Stimulated activated CD4-positive, alpha-beta T cell treated with anti-CD3 and anti-CD28 coated beads, TNF-alpha, amount 100 ng/mL, for 1 hour (primary cell): ENCODE measurements at places on chromosomes 7 and 10.

DNA sequence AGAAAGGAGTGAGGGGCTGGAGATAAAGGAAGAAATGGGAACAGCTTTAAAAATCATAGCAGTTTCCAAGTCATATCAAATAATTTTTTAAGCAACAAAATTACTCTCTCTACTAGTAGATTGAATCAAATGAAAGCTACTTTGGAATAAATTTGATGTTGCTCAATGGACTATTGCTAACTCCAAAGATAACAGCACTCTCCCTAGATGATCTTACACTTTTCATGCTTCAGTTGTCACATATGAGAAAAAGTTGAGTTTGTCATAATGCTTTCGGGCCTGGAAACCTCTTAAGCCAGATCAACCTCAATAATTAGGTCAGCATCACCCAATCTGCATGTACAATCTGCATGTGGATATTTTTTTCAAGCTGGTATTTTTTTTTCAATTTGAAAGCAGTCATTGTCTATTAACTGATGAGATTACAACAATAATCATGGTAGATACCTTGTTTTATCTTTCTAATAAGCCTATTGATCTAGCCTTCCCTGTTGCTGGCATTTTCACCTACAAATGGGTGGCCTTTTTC, 31.3 kb downstream of the LIPJ start:
- no peak for DNase-seq

DNA sequence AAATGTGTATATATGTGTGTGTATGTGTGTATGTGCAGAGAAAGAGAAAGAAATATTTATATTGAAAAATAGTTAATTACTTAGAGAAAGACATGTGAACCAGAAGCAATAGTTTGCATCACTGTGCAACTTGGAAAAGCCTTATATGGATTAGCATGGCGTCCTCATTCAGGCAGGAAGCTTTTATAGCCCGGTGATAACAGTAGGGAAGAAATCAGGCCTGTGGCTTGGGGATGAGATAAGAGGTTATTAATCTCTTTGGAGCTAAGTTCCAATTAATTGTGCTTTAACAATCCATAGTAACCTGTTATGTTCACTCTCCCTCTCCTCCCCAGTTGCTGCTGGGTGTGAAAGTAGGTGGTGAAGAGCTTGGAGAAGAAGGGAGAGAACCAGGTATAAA, 36.5 kb downstream of the IFIT5 start:
- DNase-seq: no peak

DNA sequence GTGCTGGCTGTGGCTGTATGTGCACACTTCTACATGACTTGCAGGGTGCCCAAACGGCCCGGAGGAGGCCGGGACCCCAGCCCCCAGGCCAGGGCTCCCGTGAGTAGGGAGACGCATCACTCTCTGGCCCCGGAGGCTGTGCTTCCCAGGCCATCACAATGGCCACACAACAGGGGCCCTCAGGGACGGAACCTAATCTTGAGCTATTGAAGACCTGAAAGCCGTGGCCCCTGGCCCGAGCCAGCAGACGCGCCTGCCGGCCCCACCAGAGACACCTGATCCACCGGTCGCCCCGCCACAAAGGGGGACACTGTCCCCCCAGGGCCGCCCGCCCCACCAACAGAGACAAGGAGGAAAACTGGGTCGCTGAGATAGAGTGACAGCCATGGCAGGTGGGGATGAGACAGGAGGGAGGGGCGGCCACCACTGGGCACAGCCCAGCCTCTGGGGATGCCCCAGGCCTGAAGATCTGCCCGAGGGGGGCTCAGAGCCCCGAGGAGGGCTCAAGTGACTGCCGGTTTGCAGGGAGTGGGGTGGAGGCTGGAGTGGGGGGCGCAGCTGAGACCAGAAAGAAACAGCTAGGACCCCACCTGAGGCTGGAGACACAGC, 10.2 kb upstream of the LFNG start:
- no peak for DNase-seq

DNA sequence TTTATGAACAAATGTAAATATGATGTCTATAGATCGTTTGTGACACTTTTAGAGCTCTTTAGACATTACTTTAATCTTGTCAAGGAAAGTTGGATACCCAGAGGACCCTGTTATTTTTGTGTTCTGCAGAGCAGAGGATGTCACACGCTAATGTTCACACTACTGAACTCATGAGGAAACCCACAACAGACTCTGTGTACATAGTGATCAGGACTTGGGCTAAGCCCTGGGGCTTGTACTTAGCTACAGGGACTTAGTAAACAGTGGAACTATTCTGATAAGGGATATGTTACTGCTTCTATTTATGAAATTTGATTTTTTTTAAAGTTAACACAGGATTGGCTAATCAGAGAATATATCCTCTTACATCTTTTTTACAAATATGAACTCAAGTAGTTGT, 36.1 kb upstream of the ZNF518A start:
- no peak for DNase-seq

- DNase-seq: no peak
Measured at GRCh38 chr10:4588824-4589223, 237.2 kb upstream of the AKR1E2 start.

- no peak for DNase-seq
Measured at GRCh38 chr7:73668103-73668885, 663 bp downstream of the VPS37D start.

DNA sequence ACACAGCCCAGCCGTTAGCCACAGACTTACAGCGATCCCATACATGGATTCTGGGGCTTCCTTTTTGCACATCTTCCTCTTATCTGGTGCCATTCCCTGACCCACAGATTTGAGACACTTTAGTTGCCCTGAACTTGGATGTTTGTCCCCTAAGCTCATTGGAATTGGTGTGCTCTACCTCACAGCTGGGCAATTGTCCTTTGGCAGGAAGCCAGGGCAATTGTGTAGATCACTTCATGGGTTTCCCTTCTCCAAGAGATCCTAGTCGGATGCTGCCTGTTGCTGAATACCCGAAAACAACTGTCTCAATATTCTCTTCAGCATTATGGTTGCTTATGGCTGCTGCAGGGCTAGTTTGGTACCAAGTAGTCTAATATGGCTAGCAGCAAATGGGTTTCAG, 470.7 kb upstream of the MKI67 start:
- no peak for DNase-seq

DNA sequence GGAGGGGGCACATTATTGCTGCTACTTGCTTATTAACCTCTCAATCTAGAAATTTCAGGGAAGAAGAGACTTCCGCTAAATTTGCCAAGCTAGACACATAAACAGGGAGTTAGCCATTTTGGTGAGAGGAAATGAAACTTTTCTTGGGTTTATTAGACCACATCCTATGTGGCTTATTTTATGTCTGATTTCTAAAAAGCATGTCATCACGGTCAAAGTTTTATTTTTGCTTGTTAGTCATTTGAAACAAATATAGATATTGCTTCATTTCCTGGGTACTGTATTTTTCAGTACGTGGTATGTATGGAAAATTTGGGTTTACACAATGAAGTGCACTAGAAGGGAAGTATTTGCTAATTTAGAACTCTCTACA, 144.1 kb downstream of the TCF7L2 start:
- DNase-seq: no peak

DNA sequence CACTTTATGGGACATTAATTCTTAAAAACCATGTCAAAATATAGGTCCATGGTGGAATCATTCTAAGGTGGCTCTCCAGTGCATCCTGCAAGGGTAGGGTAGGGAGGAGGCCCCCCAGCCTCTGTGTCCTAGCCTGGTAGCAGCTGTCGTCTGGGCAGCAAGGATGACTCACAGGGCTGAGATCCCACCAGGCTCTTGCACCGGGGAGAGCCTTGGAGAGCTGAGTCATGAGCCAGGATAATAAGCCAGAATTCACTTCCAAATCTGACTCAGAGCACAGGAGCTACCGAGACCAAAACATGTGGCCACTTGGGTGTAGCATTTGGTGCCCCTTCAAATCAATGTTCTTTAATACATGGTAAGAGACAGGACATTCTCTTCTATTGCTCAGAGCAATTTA, 298.5 kb downstream of the NEBL start:
- no peak for DNase-seq

DNA sequence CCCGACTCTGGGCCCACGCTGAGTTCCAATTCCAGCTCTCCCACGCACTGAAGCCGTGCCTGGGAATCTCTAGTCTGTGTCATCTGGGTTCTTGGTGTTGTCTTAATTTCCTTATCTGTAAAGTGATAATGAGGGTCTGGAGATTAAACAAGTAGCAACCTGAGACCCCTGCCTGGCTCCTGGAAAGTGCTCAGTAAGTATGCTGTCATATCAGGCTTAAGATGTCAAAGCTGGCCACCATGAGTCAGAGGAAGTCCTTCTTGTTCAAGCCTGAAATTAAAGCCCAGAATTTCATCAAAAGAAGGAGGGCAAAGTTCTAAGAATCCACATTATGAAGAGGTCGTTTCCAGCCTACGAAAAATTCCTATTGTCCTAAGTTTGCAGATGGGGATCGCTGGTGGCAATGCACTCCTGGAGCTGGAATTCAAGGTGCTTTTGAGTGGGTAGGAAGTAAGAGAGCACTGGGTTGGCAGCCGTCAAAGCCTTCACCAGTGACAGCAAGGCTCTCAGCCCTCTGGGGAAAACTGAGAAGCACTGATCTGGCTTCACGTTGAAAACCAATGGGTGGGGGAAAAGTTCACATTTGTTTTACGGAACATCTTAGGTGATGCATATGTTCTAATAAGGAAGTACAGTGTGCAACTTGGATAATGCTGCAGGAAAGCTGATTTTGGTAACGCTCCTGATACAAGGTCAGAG, 50.3 kb upstream of the NCAPG2 start:
- no peak for DNase-seq

GRCh38 chr7:46123-46829, 146.1 kb upstream of the FAM20C start:
- DNase-seq: no peak

DNA sequence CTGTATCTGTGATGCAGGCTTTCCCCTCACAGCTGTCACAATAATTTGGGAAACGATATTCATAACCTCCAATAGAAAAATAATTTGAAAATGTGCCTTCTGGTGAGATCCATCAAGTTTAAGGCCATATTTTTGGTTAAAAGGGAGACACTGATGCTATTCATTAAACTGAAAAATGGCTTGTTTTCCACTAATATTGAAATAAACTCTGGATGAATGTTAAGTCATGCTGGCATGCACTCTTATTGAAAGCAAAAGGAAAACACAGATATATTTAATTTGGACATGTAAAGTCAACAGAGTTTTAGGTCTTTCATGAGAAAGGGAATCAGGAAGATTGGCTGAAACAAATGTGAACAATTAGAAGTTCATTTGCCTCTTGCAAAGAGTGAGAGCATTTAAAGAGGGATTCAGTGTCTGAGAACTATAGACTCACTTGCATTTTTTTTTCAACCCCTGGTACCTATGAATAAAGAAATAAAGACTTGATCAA, 879.2 kb downstream of the LRMDA start:
- no peak for DNase-seq

DNA sequence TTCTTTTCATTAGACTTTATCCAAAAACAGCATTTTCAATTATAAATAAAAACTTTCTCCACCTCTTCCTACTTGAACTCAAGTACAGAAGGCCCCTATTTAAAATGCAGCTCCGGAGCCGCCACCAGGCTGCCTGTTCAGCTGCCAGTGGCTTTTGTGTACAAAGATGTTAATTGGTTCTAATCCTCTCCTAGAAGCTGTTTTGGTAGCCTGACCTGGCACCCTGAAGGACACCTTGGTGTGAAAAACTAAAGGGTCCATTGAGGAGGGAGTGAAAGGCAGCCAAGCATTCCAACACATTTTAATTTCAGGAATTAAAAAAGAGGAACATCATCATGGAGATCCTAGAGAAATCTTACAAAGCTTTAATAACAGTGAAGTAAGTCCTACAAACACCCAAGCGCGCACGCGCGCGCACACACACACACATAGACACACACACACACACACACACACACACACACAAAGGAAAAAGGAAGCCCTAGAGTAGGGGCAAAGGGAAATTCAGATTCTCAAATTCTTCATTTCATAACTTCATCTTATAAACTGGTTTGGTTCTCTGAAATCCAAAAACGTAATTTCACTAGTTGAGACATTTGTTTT, 41.4 kb downstream of the VAX1 start:
- no peak for DNase-seq

- DNase-seq: no peak
Measured at GRCh38 chr10:114547056-114547455, 111.0 kb downstream of the ABLIM1 start.

GRCh38 chr7:135974667-135975066, 2.5 kb downstream of the MTPN start:
- DNase-seq: no peak

GRCh38 chr10:35409094-35409582, 72.8 kb downstream of the CCNY start:
- no peak for DNase-seq

GRCh38 chr7:98816241-98816640, 53.6 kb downstream of the TMEM130 start:
- DNase-seq: no peak

GRCh38 chr7:134660242-134660785, 13.7 kb downstream of the BPGM start:
- DNase-seq: no peak

DNA sequence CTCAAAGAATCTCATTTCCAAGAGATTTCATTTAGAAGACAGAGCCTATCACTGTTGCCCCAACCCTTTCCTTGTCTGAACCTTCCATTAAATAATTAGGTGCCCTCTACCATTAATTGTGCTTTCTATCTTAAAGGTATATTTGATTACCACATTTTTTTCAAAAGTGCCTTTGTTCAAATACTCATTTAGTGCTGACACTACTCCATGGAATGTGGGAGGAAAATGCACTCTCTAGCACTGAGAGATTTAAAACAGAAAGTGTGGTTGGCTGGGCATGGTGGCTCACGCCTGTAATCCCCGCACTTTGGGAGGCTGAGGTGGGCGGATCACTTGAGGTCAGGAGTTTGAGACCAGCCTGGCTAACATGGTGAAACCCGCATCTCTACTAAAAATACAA, 119.8 kb downstream of the CACNA2D1 start:
- no peak for DNase-seq

DNA sequence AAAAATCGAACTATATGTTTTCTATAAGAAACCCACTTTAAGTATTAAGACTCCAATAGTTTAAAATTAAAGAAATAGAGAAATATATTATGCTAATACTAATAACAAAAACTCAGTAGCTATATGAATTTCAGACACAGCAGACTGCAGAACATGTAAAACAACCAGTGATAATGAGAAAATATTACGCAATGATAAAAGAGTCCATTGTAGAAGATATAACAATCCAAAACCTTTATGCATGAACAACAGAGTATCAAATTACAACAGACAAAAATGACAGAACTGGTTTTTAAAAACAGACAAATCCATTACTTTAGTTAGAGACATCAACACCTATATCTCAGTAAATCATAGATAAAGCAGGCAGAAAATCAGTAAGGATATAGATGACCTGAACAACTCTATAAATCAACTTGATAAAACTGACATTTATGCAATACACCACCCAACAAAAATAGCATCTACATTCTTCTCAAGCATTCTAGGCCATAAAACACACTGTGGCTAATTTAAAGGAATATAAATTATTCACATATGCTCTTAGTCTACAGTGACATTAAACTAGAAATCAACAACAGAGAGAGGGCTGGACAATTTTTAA, 669.5 kb upstream of the GHITM start:
- DNase-seq: no peak

- no peak for DNase-seq
Measured at GRCh38 chr10:3785851-3786271, 852 bp upstream of the KLF6 start.
